Activated T-helper 1 cell treated with anti-CD3 and anti-CD28 coated beads, Interleukin-2, amount 50 U/mL, for 16 hours (primary cell): ENCODE measurements at places on chromosomes 1 and 21.

GRCh38 chr21:38081708-38082107 is 165.5 kb upstream of the KCNJ6 start:
- DNase-seq, result no peak

DNA sequence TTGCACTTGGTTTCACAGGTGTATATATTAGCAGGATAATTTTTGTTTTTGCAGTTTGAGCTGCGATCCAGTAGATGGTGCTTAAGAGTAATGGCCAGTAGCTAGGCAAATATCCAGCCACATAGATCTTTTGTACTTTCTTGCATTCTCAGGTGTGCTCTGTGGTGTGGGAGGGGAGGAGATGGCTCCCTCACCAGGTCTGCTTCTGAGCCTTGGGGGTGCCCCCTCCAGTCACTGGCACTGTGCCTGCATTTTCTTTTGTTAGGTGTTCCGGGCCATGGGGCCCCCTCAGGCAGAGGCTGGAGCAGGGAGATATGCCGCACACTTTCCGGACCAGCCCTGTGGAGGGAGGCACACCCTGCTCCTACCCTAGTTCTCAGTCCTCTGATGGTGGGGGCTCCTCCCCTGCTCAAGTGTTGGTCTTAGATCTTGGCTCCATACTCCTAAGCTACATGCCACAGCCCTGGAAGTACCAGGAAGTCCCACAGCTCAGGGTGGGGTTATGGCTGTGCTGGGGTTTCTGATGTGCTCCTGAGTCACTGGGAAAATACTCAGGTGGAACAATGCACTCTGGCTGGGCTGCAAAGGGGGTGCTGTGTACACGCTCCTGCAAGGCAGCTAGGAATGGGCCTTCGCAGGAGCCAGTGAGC is 197.6 kb upstream of the DMRTA2 start:
- DNase-seq, result no peak

GRCh38 chr1:207181847-207182246 is 77.8 kb downstream of the C4BPA start:
- DNase-seq, result no peak

DNA sequence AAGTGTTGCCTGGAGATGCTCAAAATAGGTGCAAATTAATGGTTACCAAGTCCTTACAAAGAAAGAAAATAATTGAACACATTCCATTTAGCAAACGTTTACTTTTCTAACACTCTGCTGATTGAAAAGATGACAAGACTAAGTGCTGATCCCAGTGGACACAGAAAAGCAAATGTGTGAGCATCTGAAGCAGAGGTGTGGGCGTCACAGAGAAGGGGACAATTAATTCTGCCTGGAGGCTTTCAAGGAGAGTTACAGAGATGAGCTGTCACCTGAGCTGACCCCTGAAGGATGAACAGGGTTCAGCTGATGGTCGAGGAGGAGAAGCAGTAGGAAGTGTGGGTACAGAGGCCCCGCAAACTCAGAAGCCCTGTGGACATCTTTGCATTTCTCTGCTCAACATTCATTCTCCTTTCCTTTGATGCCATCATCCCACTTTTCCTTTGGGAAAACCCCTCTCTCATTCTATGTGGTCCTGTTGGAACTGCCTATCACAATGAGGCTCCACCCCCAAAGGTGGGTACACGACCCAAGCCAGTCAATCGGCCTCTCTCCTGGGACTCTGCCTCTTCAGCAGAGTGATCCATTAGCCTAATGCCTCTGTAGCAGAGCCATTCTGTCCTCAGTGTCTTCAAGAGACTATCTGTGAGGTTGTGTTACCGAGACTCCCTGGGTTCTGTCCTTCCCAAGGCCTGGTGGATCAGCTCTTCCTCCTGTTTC is 17.2 kb upstream of the PLA2G2E start:
- no peak for DNase-seq

DNA sequence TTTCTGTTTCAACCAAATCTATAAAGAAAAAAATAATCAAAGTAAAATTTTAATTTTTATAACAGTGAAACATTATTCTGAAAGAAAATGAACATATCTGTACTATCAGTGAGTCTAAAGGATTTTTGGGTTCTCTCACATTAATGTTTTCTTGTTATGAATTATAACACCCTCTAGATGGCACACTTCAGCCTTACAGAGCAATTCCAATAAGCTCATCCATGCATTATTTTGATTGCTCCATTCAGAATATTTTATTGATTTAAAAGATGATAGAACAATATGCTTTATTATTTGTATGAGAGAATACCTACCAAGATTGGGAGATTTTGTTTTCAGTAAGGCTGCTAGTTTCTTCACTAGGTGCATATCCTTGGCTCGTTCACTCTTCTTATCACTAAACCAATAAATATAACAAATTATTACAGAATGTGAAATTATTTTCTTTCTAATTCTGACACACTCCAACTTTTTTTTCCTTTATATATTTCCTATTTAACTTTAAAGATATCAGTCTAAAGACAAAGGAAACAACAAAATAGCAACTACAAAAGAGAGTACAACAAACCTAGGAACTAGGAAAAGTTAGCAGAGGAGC is 82.4 kb downstream of the RAB3GAP2 start:
- DNase-seq, result no peak

- no peak for DNase-seq
Observed at GRCh38 chr1:14437417-14437918, 161.0 kb upstream of the KAZN start.

DNA sequence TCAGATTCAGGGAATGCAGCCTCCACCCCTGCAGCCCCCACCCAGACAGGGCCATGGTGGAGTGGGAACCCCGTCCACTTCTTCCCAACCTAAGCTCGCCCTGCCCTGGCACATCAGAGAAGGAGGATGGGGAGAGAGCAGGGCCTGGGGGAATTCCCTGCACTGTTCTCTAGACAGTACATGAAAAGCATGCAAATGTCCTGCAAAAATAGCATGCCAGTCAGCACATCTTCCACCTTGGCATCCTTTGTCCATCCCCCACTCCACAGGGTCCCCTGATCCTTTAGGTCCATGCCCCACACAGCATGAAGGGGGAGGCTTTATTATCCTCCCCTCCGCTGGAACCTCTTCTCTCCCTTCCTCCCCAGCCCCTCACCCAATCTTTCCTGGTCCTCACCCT is 35.0 kb upstream of the RD3 start:
- DNase-seq, result no peak

DNA sequence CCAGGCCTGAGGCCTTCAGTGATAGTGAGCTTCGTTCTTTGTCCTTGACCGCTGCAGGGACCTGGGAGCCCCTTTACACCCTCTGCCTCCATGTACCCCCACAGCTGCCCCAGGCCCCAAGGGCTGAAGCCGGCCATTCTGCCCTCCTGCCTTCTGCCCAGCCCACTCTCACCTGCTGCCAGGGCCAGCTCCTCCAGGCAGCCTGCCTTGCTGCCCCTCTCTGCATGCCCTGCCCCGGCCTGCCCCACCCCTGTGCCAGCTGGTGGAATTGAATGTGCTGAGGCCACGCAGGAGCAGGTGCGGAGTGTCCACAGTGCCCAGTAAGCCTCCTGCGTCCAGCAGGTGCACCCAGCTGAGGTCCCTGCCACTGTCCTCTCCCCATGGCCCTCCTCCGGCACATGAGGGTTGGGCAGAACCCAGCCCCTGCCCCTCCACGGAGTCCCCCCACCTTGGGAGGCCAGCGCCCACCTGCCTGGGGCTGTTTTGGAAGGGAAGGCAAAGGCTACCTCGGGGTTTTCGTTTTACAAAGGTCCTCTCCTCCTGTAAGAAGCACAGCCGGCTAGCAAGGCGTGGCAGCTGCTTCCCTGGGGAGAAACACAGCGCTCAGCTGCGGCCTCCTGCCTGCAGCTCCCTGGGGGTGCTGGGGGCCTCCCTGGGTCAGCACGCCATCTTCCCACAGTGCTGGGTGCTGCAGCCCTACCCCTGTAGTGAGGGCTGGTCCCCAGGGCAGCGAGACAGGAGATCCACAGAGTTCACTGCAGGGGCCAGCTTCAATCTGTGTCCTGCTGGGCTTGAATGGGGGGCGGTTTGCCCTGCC is 21.0 kb downstream of the MMEL1 start:
- DNase-seq, result peak; percentile 0

- no peak for DNase-seq
Observed at GRCh38 chr1:4379451-4380175, 274.8 kb upstream of the AJAP1 start.

DNA sequence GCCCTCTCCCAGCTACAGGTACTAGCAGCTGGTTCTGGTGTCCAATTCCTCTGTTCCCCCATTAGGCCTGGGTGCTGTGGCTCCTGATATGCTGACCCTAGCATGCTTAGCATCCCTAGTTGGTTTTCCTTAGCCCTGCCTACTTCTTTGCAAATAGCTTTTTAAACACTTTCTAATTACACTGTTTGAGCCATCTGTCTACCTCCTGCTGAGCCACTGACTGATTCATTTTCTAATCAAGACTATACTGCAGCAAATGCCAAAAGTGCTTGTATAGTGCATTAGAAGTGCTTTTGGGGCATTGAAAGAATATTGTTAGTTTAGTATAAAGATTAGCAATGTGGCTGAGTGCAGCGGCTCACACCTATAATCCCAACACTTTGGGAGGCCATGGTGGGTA is 36.3 kb downstream of the ERICH3 start:
- no peak for DNase-seq

- no peak for DNase-seq
Observed at GRCh38 chr1:196717868-196718267, 56.8 kb upstream of the CFHR3 start.

- no peak for DNase-seq
Observed at GRCh38 chr1:89025928-89026327, 3.3 kb upstream of the GBP3 start.

DNA sequence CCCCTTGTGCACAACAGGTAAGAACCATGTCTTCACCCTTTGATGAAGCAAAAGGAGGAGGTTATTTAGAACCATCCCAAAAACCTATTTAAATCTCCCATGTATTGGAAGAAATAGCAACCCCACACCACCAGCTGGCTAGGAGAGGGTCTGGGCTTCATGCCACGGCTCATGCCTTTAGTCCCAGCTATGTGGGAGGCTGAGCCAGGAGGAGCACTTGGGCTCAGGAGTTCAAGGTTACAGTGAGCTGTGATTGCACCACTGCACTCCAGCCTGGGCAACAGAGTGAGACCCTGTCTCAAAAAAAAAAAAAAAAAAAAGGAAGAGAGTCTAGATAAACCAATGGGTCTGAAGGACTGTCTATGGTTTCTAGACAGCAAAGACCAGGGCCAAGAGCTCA is 197.9 kb upstream of the COA6 start:
- no peak for DNase-seq

DNA sequence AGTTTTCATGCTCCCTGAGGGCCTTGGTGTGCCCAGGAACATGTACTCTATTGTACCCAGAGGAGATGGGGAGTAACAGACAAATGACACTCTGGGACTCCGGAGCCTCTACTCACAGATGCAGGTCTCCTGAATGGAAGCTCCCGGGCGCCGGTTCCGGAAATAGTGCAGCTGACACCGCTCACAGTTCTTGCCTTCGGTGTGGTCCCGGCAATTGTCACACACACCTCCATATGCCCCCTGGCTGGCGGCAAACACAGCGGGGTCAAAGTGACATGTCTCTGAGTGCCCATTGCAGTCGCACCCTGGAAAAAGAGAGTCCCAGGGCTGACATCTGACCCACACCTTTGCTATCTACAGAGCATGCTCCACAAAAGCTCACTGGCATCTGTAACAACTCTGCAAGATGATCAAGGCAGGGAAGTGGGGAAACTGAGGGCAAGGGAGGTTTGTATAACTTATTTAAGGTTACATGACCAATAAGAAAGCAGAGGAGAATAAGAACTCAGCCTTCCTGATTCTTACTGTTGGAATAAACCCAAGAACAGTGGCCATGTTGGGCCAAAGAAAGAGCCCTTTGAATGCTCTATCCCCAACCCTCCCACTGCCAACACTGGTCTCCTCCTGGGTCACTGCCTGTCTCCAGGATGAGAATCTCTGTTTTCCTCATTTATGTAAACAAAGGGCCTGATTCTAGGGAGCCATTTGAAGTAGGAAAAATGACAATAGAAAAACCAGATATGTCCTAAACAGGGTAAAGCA is 22.4 kb downstream of the LAMB3 start:
- no peak for DNase-seq

GRCh38 chr1:218473522-218473921 is 128.4 kb downstream of the TGFB2 start:
- DNase-seq, result no peak

DNA sequence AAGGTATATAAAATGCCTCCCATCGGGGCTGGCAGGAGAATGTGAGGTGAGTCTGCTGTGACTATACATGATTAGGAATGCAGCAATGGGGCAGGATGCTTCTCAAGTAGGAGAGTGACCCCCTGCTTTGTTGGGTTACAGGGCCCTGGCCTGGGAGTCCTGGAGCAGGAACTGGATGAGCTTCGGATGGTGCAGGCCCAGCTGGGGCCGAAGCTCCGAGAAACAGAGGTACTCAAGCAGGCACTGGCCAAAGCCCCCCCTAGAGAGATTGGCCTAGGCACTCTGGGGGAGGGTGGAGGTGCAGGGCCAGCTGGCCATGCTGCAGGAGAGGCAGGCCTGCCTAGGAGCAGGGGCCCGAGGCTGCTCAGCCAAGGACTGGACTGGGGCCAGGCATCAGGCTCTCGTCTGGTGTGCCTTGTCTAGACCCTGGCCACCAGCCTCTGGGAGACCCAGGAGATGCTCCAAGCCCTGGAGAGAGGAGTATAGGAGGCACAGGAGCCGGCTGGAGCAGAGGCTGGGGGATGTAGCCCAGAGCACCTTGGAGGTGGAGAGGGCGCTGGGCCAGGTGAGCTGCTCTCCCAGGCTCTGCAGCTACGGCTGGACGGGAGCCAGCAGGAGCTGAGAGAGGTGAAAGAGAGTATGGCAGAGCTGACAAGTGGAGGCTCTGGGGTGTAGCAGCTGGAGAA is 32.8 kb upstream of the PKP1 start:
- DNase-seq, result no peak

DNA sequence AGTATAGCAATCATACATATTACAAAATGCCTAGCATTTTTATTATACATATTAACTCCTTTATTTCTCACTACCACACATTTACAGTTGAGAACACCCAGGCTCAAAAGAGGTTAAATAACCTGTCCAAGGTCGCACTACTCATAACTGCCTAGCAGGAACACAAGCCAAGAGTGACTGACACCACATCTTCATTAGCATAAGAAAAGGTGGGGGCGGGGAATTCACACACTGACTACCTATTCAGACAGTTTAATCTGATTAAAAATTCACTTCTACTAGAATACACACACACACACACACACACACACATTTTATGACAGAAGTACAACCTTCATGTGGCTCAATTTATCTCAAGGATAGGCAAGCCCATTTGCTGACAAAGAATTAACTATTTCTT is 77.8 kb upstream of the CACHD1 start:
- DNase-seq, result no peak
